H9 (cell line): ENCODE measurements at places on chromosomes 6 and 20.
A peak's percentile ranks its signal among the peaks of the same experiment; 100 is the strongest.

DNA sequence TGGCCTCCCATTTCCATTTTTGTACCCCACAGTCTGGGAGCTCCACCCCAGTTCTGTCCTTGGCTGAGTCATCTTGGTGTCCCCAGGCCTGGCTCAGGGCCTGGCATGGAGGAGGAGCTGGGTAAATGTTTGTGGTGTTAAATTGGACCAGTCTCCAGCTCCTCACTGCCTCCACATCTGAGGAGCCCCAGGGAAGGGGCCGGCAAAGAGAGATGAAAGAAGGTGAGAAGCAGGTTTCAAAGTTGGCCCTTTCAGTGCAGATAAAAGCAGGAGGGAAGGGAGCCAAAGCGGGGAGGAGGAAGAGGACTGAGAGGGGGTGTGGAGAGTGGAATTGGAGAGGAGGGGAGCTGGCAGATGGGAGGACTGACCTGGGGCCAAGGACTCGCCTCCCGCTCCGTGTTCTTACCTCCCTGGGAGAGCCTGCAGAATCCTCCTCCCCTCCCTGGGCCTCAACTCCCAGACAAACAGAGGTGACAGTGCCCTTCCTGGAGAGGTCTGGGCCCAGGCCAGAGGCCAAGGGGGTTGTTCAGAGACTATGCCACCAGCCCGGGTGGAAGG, 89.0 kb downstream of the CD40 start:
- no peak for DNase-seq

DNA sequence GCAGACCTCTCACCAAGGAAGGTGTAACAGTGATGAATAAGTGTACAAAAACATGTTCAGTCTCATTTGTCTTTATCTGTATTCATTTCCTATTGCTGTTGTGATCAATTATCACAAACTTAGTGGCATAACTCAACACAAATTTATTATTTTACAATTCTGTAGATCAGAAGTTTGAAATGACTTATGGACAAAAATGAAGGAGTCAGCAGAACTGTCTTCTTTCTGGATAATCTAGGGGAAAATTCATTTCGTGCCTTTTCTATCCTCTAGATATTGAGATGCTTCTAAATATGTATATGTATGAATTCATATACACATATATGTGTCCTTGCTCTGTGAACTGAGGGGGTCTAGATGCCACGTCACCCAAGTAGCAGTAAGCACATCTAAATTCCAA, 663.1 kb upstream of the MARCKS start:
- no peak for DNase-seq

- no peak for DNase-seq
Measured at GRCh38 chr20:672963-673602, 2.5 kb downstream of the SCRT2 start.

DNA sequence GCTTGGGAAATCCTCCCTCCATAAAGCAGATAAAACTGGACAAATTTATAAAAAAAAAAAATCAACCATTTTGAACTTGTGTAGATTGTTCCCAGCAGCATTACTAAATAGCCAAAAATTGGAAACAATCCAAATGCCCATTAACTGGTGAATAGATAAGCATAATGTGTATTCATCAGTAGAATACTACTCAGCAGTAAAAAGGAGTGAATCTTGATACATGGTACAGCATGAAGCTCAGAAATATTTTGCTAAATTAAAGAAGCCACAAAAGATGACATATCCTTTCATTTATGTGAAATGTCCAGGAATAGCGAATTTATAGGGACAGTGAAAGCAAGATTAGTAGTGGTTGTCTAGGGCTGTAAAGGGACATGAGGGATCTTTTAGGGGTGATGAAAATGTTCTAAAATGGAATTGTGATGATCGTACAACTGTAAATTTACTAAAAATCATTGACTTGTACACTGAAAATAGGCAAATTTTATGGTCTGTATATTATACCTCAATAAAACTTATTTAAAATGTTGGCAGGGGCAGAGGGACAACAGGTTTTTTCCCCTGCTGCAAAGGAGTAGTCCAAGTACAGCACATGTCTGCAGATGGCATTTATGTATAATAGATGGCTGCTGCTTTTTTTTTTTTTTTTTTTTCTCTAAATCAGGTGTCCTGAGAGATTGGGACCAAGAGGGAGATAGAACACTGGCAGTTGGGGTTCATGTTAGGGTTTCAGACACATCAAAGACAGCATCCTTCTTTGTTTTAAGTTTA, 59.5 kb downstream of the CBFA2T2 start:
- no peak for DNase-seq

GRCh38 chr6:130752267-130752666, 74.9 kb upstream of the SMLR1 start:
- no peak for DNase-seq

- DNase-seq = peak; percentile 58
Measured at GRCh38 chr6:149834513-149835481, 29.4 kb downstream of the LRP11 start.

GRCh38 chr6:4085332-4085700, 6.4 kb upstream of the FAM217A start:
- no peak for DNase-seq

DNA sequence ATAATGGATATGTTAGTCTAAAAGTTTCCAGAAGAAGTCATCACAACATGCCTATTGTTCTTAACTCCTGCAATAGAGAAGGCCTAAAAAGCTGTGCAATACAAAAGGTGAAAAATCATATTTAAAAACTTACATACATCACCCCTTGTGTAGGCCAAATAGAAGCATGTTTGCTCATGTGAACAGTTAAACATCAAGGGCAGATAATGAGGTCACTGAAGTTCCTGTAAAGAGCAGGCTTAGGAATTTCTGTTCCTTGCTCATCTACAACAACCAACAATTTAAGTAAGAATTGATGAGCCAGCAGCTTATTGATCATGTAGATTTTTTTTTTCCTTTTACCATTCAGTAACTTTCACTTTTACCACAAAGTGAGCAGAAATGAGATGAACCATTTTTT, 7.5 kb upstream of the NUP153 start:
- DNase-seq = no peak

GRCh38 chr20:17873410-17874270, 95.0 kb downstream of the SNX5 start:
- peak; percentile 73 for DNase-seq

- DNase-seq = no peak
Measured at GRCh38 chr20:44598423-44599305, 16.3 kb downstream of the PKIG start.

- no peak for DNase-seq
Measured at GRCh38 chr6:158877716-158878115, 58.5 kb upstream of the EZR start.

DNA sequence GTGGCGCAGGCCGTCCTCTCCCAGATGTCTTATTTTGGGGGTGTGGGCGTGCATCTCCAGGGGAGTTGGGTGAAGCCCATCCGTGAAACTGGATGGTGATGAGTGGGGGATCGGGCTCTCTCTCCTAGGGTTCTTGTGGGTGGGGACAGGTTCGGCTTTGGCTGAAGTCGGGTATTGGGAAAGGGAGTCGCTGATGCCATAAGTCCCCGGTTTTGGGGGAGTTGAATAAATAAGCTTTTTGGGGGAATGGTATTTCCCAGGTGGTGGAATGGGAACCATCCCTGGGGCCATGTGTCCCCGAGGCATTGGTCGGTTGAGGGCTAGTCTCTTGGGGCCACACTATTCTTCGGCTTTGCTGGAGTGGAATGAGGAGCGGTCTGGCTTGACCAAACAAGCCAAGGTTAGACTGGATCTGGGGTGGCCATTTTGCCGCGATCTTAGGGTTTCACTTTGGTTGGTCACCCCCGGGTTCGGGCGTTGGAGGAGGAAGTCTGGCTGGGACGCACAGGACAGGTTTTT, 481 bp downstream of the ZNF133 start:
- no peak for DNase-seq

DNA sequence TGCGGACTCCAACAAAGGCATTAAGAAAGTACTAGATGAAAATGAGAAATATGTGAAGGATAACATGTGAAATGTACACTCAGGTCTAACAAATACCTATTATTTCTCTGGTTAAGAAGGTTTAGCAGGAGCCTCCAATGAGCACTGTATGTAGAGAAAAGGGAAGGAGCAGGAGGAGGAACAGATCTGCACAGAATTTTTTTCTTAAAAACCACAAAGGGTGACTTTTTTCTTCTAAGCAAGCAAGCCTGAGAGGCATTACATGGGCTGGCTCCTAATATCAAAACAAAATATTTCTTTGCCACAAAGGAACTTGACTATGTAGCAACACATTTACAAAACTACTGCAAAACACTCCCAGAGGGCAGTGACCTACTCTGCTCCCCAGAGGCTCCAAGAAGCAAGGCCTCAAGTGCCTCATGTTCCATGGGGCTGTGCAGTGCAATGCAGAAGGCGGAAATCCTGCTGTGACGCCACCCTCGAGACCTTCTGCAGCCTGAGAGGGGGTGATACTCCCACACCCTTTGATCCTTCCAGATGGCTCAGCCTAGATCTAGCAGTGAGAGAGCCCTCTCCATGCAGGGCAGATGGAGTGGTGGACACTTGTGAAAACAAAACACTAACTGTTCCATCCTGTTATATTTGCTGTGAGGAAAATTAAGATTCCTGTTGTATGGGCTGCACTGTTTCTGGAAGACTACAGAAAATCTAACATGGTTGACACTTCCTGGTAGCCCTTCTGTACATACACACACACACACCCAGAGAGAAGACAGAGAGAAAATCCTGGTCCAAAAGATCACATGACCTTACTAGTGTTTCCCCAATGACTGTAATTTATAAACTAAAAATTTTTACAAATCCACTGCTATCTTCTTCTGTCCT, 36.0 kb upstream of the SMIM29 start:
- no peak for DNase-seq

GRCh38 chr6:40798069-40798770, 211.1 kb upstream of the LRFN2 start:
- peak; percentile 67 for DNase-seq
